ENCODE measurements at places on chromosomes 5 and 9.
A peak's percentile ranks its signal among the peaks of the same experiment; 100 is the strongest.

GRCh38 chr5:96332535-96333366 lies 100.3 kb downstream of the PCSK1 start:
- DNase-seq: no peak

DNA sequence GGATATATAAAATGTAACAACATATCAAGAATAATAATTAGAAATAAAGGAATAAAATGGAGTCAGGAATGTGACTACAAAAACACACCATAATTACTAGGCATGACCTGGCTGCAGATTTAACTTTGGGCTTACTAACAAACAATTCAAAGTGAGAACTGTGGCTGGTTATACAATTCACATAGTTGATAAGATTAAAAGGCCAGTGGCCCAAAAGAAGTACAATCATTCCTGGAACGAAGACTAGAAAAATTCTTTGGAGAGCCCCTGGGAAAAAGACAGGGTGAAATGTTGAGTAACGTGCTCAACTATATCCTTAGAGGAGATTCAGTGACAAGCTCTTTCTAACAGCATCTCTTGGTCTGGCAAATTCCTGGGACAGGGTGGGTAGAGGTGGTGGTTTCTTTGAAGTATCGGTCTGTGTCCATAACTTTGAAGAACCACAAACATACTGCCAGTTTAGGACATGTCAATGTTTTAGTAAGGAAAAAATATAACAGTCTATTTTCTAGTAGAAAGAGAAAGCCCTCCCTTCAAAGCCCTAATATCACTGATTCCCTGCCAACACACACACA lies 75.0 kb upstream of the IL6ST start:
- no peak for DNase-seq

DNA sequence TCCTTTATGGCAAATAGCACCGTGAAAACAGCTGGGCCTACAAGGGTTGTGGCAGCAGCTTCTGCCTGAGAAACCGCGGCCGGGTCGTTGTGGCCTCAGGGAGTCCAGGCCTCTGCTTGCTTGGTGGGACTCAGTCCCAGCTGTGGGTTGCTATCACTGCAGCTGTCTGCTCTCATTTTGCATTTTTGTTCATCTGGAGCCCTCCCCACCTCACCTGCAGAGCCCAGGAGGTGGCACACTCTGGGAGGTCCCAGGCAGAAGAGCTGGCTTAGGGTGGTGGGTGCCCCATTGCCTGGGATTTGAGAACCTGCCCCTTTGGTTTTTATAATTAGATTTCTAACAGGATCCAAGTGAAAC lies 138.4 kb downstream of the GADD45G start:
- no peak for DNase-seq

DNA sequence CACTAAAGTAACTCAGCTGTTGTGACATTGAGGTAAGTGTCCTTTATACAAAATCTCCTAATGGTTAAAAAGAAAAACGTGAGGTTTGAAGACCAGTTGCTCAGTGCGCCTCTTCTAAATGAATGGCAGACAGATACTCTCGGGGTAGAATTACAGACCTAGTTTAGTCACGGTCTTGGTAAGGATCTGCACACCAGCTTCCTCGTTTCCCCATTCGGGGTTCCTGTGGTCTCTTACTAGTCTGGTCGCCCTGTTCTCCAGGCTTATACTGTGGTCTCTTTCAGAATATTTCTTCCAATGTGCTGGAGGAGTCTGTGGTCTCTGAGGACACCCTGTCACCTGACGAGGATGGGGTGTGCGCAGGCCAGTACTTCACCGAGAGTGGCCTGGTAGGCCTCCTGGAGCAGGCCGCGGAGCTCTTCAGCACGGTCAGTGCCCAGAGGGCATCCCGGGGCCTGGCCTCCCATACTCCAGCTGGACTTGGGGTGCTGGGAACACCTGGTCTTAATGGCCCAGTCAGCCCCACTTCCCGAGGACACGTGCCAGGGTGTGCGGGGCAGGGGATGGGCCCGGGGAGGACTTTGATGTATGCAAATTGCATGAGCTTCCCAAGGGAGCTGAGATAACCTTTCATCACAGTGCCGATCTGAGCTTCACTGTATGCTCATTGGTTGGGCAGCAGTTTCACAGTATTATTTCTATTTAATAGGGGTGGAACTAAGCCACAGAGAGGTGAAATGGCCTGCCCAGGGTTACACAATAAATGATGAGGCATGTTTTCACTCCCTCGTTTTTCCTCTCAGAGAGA lies 224.5 kb downstream of the DOCK8 start:
- peak; percentile 14 for DNase-seq

DNA sequence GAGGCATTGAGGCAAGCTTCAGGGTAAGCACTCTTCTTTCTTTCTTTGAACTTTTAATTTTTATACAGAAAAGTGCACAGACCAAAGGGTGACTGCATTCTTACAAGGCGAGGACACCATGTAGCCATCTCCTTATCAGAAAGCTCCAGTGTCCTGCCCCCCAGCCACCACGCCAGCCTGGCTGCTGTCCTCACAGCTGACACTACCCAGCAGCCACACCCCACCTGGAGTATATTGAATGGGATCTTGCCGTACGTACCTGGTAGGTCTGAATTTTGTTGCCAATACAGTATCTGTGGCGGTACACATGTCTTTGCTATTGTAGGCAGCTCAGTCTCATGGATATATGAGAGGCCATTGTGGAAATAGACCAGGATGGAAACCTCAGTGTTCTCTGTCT lies 284.0 kb upstream of the IRX2 start:
- DNase-seq: no peak

DNA sequence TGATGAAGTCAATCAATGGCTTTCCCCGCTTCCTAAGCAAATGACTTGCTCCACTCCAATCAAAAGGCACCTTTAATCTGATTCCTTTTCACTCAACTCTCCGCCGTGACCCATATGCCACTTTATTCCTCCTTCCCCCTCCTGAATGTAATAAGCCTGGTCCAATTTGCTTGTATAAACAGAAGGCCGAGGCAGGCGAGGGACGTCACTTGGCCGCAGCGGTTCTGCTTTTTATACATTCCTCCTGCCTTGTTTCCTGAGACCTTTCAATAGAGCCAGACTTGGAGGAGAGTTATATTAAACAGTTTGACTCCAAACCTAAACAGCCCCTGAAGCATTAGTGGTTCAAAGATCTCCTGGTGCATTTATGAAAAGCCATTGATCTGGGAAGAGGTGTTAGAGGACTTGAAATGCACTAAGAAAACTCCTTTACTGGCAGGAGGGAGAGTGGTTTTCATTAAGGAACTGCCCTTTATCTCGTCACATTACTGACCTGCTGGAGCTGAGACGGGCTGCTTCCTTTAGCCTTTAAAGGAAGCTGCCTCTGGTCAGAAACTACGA lies 273.4 kb downstream of the SLIT3 start:
- DNase-seq: no peak

- no peak for DNase-seq
Measured at GRCh38 chr9:36945999-36946398, 88.1 kb downstream of the PAX5 start.

DNA sequence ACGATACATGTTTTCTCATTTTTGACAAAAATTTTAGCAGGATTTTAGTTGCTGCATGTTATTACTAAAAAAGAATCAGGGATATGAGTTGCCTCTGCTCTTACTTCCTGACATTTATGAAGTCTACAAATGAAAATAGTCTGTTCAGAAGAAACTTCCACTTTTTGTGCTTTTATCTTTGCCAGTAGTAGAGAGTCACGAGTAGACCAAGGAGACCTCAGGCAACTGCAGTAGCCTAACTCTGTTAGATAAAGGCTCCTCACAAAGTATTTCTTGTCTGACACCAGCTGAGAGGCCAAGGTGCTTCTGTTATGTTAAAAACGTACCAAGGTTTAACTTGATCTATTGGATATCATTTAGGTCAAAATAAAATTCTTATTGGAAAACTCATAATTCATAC lies 333.9 kb downstream of the NR2F1-AS1 start:
- DNase-seq: peak; percentile 45

DNA sequence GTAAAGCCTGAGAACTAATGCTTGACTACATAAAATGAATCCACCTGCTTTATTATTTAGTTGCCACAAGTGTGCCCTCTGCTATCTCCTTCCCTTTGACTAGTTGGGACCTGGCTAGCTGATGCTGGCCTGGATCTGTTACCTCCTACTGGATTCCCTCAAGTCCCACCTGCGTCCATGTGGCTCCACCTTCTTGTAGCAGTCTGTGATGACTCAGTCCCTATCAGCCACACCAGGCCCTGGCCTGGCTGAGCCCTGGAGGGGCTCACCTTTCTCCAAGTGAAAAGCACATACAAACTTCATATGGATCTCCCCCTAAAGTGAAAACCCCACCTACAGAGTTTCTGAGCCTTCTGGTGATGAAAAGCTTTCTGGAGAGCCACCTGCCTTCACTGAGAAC lies 611.4 kb downstream of the SEMA5A start:
- no peak for DNase-seq

DNA sequence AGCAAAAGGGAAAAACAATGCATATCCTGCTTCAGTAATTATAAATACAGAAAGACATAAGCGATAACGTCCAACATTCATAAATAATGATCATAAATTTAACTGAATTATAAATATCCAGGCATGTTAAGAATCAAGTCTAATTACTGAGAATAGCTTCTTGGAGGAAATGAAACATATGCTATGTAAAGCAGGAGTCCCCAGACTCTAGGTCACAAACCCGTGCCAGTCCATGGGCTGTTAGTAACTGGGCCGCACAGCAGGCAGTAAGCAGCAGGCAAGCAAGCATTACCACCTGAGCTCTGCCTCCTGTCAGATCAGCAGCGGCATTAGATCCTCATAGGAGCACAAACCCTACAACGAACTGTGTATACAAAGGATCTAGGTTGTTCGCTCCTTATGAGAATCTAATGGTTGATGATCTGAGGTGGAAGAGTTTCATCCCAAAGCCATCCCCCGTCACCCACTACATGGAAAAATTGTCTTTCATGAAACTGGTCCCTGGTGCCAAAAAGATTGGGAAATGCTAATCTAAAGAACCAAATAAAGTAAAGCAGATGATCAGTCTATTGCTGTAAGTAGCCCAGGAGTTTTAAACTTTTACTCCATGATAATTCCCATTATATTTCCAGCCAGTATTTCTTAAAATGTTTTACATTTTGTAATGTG lies 50.4 kb downstream of the CERT1 start:
- no peak for DNase-seq

DNA sequence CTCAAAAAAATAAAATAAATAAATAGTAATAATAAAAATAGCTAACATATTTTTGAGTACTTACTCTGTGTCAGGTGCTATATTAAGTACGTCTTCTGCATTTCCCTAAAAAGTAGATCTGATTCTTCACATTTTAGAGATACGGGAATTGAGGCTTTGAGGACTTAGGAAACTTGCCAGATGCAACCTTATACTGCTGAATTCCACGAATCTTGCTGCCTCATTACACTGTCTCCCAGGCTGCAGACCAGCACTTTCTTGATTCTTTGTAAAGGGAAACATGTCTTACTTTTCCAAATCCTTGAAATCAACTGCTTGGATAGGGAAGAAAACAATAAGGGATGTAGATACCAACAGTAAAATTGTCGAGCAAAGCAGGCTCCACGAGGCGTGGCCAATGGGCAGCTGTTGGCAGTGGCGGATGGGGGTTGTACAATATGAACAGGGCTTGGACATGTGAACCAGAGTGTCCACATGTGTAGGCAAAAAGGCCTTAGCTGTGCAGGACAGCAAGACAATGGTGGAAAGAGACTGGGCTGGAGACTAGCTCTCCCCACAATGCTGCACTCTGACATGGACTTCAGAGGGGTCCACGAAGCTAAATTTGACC lies 124.3 kb upstream of the RAI14 start:
- peak; percentile 86 for DNase-seq

GRCh38 chr9:126578029-126578428 lies 35.7 kb upstream of the LMX1B start:
- peak; percentile 31 for DNase-seq

DNA sequence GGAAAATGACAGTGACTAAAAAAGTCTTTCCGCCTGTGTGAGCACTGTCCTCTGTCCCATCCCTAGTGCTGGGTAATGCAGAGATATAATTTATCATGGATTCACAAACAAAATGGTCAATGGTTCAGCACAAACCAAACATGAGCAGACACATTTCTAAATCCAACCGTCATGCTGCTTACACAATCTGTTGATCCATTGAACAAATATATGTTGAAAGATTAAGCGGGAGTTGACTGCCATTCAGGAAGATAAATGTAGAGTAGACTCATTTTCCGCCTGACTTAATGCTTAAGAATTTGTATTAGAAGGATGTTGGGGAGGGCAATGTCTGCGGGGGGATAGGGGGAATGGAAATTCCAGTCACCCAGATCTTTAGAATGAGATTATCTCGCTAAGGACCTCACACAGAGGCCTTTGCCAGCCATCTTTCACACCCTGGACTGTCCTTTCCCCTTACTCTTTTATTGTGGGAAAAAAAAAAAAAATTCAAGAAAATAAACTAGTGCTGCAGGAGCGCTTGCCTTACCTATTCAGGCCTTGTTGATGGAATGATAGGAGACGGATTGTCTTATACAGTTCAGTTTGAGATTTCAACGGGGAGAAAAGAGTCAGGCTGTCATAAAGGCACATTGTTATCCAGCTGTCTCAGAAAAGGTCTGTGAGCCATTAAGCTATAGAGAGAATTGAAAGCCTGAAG lies 153.7 kb downstream of the TLE1 start:
- DNase-seq: peak; percentile 77

DNA sequence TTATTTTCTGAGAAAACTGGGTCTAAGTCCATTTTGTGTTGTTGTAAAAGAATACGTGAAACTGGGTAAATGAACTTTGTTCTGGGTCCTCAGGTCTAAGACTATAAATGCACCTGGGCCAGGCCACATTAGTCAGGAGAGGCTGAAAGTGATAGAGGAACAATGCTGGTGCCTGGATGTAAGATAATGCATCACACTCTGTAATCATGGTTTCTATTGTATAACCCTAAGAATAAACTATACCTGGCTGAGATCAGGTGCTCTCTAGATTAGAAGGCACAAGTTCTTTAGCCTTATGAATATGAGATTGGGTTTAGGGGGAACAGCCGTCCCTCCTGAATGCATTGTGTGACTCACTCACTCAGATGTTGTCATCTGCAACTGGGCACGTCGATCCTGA lies 675.5 kb downstream of the HTR1A start:
- DNase-seq: no peak

DNA sequence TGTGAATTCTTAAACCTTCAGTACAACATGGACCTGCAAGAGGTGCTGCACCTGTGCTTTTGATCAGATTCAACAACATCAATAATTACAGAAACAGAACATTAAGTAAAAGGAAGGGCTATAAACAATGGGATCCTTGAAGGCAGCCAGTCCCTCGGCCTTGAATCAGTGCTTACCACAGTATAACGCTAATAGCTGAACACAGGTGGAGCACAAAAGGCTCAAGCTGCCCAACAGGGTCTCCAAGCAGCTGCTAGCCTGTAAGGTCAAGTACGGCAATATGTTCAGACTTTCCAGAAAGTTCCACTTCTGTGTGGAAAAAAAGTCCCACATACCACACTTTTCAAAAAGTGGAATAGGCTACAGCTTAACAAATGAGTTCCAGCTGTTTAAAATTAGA lies 61.9 kb upstream of the ITGA1 start:
- DNase-seq: no peak

GRCh38 chr5:95701074-95701473 lies 18.3 kb upstream of the SPATA9 start:
- no peak for DNase-seq

GRCh38 chr5:10354048-10354872 lies 765 bp downstream of the MARCHF6 start:
- DNase-seq: peak; percentile 60

GRCh38 chr5:169777159-169777558 lies 140.1 kb downstream of the DOCK2 start:
- no peak for DNase-seq
